ENCODE measurements at places on chromosomes 2 and 18.

GRCh38 chr2:204072443-204073324, 136.1 kb downstream of the ICOS start:
- DNase-seq = no peak

GRCh38 chr2:113015655-113016054, 10.4 kb downstream of the IL36A start:
- DNase-seq = no peak

DNA sequence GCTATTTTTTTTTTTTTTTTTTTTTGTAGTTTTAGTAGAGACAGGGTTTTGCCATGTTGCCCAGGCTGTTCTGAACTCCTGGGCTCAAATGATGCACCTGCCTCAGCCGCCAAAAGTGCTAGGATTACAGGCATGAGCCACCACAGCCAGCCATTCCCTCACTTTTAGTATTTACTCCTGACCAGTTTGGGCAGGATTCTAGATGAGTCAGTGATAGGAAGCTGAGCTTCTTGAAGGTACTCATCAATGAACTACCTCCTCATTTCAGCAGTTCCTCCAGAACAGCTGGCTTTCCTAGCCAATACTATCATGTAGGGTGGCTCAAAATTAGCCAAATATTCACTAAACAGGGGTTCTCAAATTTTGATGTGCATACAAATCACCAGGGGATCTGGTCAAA, 57.2 kb downstream of the CYBRD1 start:
- DNase-seq = no peak

GRCh38 chr2:167758292-167758691, 489.1 kb downstream of the STK39 start:
- DNase-seq = no peak

DNA sequence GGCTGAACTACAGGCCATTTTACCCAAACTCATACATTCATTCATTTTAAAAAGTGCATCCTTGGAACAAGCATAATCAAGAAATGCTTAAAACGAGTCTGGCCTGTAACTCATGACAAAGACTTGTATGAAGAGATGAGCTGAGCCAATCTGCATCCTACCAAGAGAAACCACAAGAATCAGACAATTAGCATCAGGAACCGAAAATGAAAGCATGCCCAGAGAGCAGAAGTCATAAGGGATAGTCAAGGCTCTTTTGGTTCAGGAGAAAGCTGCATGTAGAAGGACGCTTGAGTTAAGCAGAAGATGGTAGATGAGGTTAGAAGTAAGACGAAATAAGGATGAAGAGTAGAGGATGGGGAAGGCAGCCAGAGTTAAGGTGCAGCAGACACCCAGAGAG, 137.0 kb upstream of the CTNNA2 start:
- DNase-seq = no peak

- DNase-seq = no peak
These were observed 118.8 kb downstream of the ZNF532 start for GRCh38 chr18:58983260-58984155.
